Common myeloid progenitor, CD34-positive (primary cell): ENCODE measurements at places on chromosomes 12 and 14.

- no peak for DNase-seq
Measured at GRCh38 chr12:129101816-129102215, 248.5 kb downstream of the GLT1D1 start.

- no peak for DNase-seq
Measured at GRCh38 chr14:61513986-61514830, 181.1 kb upstream of the HIF1A start.

DNA sequence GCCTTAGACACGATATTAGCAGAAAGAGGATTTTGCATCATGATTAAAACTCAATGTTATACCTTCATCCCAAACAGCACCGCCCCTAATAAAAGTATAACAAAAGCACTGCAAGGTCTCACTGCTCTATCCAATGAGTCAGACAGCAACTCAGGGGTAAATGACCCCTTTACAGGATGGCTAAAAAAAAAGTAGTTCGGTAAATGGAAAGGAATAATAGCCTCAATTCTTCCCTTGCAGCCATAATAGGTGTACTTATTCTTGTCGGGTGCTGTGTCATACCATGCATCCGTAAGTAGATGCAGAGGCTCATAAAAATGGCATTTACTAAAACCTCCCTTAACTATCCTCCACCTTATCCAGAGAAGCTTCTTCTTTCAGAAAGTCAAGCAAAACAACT lies 53.9 kb upstream of the AP4S1 start:
- no peak for DNase-seq

- DNase-seq: no peak
Measured at GRCh38 chr12:106239241-106239950, 8.4 kb downstream of the CKAP4 start.

- no peak for DNase-seq
Measured at GRCh38 chr14:72793156-72793939, 100.6 kb downstream of the DPF3 start.

GRCh38 chr12:93165384-93165932 lies 212.3 kb upstream of the NUDT4 start:
- DNase-seq: no peak

GRCh38 chr14:38107216-38107631 lies 100.5 kb upstream of the SSTR1 start:
- no peak for DNase-seq

DNA sequence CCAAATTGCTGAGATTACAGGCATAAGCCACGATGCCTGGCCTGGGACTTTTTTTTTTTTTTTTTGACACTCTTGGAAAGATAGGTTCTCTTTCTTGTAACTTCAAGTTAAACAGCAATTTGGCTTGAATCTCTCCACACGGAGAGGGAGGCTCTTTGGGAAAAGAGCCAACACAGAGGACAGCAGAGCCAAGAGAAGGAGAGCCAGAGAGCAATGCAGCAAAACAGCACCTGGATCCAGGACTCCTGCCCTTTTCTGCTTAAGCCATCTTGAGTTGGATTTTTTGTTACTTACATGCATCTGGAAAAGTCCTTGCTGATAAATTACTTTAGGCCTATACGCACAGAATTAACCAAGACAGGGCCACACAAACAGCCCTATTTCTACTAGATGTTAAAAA lies 176.8 kb downstream of the APAF1 start:
- no peak for DNase-seq

- no peak for DNase-seq
Measured at GRCh38 chr12:57090924-57091637, 2.2 kb downstream of the NAB2 start.

- no peak for DNase-seq
Measured at GRCh38 chr14:36665887-36666415, 4.3 kb downstream of the PAX9 start.

- no peak for DNase-seq
Measured at GRCh38 chr14:70753518-70753953, 55.8 kb downstream of the MAP3K9 start.

DNA sequence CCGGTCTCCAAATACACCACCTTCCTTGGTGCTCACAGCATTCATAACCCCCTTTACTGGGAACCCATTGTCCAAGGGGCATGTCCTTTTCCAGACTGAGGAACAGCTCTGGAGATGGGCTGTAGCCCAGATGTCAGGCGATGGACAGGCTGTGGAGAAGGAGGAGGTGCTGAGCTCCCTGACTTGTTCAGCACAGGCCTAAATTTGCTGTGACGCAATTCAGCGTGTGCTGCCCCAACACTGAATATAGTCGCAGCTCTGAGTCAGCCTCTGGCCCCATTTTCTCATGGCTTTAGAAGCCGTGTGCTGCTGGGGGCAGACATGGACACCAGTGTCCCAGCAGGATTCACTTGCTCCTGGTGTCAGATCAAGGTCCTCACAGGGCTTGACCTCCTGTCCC lies 269.1 kb downstream of the EMP1 start:
- no peak for DNase-seq

- DNase-seq: peak; percentile 47
Measured at GRCh38 chr12:98745578-98746391, 100.7 kb downstream of the APAF1 start.

- no peak for DNase-seq
Measured at GRCh38 chr14:103456167-103456835, 66.3 kb downstream of the CKB start.

DNA sequence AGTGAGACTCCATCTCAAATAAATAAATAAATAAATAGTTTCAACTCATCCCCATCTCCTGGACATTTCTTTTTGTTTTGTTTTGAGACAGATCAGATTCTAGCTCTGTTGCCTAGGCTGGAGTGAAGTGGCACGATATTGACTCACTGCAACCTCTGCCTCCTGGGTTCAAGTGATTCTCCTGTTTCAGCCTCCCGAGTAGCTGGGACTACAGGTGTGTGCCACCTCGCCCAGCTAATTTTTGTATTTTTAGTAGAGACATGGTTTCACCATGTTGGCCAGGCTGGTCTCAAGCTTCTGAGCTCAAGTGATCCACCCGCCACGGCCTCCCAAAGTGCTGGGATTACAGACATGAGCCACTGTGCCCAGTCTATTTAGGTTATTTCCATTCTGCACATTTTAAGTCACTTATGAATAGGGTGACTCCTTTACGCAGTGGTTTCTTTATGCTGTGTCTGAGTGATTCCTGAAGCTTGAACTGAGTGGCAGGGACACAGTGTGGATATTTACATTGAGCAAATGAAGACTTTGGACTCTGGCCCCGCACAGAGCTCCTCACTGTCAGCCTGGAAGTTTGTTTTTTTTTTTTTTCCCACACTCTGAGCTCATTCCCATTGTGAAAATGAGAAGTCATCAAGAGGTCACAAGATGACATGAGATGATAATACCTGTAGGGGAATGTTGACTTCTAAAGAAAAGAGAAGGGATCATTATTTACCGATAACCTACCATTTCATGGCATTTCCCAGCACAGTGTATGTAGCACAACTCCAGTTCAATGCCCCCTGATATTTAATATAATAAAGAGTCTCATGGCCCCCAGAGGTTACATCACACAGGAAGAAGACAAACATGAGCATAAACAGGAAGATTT lies 72.6 kb downstream of the TBX3 start:
- no peak for DNase-seq

DNA sequence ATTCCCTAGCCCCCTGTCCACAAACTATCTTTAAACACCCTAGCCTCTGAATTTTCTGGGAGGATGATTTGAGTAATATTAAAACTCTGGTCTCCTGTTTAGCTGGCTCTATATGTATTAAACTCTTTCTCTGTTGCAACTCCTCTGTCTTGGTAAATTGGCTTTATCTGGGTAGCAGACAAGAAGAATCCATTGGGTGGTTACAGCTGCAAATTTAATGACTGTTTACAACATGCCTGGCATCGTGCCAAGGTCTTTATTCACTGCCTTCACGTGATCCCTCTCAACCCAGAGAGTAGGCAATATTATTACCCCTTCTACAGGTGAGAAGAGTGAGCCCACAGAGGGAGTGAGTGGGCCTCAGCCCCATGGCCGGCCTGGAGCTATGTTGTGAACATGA lies 77.8 kb upstream of the MYL2 start:
- DNase-seq: no peak

DNA sequence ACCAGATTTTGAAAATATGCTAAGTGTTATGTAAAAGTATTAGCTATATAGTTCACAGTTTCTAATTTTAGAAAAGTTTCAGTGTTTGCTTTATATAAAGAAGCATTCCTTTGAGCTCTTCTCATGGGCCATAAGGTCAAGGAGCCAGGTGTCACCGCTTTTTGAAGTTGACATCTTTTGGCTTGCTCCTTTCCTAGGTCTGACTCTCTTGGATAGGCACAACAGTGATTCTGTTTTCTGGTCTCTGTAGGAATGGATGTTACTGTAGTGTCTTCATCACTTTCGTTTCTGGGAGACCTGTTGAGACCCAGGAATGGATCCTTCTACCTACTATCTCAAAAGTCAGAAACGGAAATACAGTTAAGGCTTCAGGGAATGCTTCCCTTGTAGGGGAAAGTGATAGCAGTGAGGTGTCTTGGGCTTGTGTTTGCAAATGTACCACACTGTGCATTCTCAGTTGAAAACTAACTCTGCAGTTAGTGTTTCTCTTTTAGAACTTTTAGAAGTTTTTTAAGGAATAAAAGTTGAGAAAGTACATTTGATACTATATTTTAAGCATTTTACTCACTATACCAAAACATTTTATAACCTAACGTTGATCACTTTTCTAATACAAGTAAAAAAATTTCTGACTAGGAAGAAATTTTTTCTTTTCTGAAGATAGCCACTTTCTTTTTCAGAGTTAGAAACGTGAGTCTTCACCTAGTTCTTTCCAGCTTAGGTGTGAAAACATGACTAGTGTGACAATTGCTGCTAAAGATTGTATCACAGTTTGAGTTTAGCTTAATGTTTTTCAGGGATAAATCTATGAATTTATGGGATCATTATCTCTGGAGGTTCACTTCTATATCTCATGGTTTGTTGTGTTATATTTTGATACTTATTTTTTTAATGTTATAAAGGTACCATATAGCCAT lies 20.8 kb downstream of the VRK1 start:
- no peak for DNase-seq

DNA sequence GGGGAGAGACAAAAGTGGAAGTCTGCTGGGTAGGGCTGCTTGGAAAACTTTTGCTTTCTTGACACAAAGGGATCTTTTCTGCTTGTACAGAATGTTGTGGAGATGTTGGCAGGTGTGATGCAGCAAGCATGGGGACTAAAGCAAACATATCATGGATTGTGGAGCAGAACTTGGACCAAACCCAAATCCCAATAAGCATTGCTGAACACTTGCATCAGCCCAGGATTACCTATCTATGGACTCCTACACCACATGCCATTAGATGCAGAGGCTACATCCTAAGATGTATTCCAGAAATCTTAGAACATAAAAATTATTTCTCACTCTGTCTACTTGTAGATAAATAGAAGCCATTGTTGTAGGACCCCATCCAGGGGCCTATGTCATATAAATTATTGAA lies 44.7 kb upstream of the RERG start:
- no peak for DNase-seq
